Lung (tissue), 17 donors: ENCODE measurements at places on chromosomes 11 and 22.

DNA sequence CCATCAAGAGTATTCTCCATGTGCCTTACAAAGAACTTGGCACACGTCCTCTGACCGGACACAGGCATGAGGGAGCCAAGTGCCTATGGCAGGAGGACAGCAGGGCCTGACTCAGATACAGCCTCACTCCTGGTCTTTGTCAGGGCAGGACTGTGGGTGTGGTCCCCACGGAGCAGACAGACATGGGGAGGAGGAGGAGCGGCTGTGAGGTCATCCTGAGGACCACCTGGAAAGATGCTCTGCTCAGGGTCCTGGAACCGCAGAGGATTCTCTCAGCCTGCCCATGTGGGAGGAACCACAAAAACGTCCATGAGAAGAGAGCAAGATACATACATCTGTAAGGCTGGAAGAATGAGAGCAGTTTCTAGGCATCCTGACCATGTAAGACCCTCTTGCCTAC is 576.3 kb downstream of the BRD1 start:
- DNase-seq, result no peak

GRCh38 chr11:78856211-78856610 is 281.5 kb upstream of the NARS2 start:
- DNase-seq, result no peak

GRCh38 chr11:2169626-2170570 is 1.7 kb downstream of the TH start:
- DNase-seq, result no peak

GRCh38 chr11:109076870-109077269 is 345.1 kb upstream of the C11orf87 start:
- DNase-seq, result no peak

GRCh38 chr22:24526191-24526590 is 28.7 kb downstream of the GUCD1 start:
- DNase-seq, result no peak

DNA sequence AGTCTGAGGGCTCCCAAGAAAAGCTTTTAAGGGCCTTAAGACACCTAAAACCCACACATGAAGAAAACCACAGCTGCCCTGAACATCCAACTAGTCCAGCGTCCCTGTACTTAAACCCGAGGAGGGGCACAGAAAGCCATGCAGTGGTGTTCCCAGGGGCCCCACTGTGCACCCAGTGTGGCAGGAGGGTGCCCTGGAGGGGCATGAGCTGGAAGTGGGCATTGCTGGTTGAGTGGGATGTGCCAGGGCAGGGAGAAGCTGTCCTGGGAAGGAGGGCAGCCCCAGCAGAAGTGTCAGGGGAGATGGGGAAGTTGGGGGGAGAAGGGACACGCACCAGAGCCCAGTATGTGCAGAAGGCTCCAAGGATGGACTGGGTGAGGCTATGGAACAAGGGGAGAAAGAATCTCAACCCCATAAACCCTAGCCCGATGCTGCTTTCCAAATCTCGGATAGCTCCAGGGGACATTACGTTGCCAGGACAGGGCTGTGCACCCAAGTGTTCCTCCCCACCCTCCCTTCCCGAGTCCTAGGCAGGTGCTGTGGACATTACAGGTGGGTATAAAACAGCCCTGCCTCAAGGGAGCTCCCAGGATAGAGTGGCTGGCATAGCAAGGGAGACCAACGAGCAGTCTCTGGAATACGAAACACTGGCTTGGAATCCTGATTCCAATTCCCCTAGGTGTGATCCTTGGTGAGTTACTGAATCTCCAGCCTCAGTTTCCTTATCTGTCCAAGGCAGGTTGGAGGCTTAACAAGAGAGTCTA is 44.2 kb downstream of the SHANK2 start:
- no peak for DNase-seq
